ENCODE measurements at places on chromosomes 7 and 10. TPM values are rescaled to one million over a fixed set of nuclear protein-coding genes. Genes with fewer than 3 reads are reported as not detected.

Gene GPR85
- polyA plus RNA-seq: 5.0 TPM

Gene CCDC3
- polyA plus RNA-seq: 3.3 TPM

DNA sequence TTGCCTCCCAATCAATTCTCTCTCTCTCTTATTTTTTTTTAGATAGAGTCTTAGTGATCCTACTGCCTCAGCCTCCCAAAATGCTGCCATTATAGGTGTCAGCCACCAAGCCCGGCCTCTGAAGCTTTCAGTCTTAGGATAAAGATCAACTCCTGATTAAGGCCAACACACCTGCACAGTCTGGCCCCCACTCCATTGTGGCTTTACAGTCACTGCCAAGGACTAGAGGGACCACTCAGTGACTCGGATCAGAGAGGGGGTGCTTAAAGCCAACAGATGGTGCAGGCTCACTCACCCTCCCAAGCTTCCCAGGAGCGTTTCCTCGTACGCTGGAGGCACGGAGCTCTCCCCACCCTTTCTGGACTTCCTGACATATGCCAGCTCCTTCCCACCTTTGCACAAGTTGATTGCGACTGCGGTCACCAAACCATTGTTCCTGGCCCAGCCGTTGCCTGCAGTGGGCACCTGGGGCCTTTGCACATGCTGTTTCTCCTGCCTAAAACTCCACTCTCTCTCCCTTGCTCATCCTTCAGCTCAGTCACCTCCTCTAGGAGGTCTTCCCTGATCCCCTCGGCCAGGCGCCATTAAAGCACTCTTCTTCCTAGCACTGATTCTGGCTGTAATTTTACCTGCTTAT lies 1.7 kb upstream of the CDH23 start:
- no peak for DNase-seq

Gene DHTKD1
- polyA plus RNA-seq: 17.5 TPM

- DNase-seq: no peak
Measured at GRCh38 chr7:18803923-18804322, 308.4 kb downstream of the HDAC9 start.

- no peak for DNase-seq
Measured at GRCh38 chr7:100544967-100545359, 6.0 kb downstream of the AGFG2 start.

DNA sequence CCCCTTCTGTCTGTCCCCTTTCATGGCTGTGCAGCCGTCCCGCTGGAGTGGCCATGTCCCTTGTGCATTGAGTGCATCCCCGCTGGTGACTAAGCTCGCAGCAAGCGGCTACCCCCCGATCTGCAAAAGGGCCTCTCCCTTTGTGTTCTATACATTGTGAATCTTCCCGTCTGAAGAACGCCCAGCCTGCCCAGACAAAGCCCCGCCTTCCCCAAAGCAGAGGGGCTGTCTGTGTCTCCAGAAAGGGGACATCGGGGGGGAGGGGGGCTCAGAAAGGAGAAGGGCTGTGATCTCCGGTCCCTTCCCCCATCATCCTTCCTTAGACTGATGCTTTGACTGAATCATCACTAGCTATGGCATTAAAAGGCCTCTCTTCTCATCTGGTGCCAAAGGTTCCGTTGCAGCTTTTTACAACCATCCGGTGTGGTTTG lies 11.9 kb downstream of the NPTX2 start:
- no peak for DNase-seq

GRCh38 chr7:51198654-51199053 lies 118.0 kb downstream of the COBL start:
- no peak for DNase-seq

GRCh38 chr10:11095374-11095801 lies 77.7 kb downstream of the CELF2 start:
- no peak for DNase-seq

Gene ZNF804B
- not detected for polyA plus RNA-seq

Data from AG04450 (cell line).